ENCODE measurements at places on chromosomes 4 and X. TPM values are rescaled to one million over a fixed set of nuclear protein-coding genes. Genes with fewer than 3 reads are reported as not detected.

DNA sequence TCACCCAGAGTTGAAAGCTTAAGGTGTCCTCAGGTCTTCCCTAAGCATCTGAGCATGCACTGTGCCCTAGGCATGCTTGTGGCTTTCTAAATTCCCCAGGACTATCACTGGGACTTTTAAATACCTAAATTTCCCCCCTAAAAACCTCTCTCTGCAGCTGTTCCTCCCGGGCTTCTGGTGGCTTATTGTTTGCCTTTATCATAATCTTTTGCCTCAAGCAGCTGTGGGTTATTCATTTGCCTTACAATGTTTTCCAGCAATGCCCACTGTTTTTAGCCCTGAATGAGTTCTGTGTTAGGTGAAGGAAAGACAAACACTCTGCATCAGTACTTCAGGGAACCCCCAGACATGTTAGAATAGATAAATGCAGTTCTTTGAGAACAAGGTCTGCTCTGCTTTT, 455.0 kb downstream of the ZIC3 start:
- DNase-seq: no peak

DNA sequence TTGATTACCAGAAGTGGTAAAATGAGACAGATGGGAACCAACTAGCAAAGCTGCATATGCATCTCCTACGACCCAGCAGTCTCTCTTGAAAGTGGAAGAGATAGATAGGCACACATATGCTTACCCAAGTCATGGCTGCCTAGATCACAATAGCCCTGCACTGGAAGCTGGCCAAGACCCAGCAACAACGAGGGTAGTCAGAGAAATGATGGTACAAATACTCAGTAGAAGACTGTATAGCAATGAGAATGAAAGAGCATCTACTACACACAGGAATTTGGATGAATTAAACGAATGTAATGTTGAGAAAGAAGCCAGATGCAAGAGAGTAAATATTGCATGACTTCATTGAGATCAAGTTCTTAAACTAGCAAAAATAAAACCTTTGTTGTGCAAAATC, 100.3 kb upstream of the FAT1 start:
- DNase-seq: no peak

- DNase-seq: no peak
Observed at GRCh38 chr4:21697583-21697982, 251.0 kb downstream of the KCNIP4 start.

DNA sequence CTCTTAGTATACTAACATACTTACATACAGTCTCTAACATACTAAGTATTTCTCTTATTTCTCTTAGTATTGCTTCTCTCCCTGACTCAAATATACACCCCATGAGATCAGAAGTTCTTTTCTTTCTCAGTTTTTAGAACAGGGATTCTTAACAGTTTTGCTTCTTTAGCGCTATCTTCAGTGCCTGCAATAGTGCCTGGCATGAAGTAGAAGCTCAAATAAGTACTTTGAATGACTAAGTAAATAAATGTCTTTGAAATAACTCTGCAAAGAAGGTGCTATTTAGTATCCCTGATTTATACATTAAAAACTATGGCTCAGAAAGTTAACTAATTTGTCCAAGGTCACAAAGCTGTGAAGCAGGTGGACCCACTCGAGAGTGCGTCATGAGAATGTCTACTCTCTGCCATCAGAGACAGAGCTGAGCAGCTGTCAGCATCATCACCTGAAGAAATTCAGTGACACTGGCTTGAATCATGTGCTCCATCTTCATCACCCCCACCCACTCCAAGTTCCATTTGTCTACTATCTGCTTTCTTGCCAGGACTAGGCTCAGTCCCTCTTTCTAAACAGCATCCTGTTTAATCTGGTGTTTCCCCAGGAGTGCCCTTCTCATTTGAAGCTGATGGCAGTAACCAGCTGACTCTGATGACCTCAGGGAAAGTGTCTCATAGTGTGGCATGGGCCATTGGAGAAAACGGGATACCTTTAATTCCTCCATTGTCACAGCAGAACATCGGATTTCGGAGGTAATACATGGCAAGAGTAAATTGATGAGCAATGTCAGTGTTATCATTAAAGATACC, 83.1 kb downstream of the CC2D2A start:
- no peak for DNase-seq

DNA sequence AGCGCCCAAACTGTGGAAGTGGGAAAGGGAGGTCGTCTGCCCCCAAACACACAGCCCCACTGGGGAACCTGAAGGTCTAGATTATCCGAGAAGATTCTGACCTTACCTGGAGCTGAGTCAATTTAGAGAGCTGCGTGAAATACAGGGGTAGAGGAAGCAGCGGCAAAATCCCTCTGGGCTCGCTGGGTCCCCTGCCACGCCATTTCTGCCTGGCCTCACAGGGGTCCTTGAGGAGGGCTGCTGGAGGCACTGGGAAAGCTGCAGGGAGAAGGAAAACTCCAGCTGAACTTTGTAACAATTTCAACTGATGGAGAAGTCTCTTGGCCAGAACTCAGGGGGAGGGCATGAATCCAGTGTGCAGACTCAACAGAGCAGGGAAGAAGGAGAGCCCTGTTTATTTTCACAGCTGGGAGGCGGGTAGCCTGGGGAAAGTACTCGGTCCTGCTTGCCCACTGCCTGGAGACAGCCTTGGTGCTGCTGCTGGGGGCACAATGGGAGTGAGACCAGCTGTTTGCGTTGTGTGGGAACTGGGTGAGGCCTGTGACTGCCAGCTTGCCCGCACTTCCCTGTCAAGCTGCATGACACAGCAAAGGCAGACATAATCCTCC, 93.2 kb upstream of the MAPK10 start:
- no peak for DNase-seq

UNC5C gene
- not detected for polyA plus RNA-seq

STBD1 gene
- polyA plus RNA-seq: 4.4 TPM

SLAIN2 gene
- 40.5 TPM for polyA plus RNA-seq

HMGB3 gene
- 22.3 TPM for polyA plus RNA-seq

XAGE1A gene
- not detected for polyA plus RNA-seq

Measured in BJ (cell line).